Stimulated activated CD8-positive, alpha-beta memory T cell treated with anti-CD3 and anti-CD28 coated beads, Interleukin-15, amount 100 ng/mL, for 1 hour (primary cell): ENCODE measurements at places on chromosomes 13 and 19.

DNA sequence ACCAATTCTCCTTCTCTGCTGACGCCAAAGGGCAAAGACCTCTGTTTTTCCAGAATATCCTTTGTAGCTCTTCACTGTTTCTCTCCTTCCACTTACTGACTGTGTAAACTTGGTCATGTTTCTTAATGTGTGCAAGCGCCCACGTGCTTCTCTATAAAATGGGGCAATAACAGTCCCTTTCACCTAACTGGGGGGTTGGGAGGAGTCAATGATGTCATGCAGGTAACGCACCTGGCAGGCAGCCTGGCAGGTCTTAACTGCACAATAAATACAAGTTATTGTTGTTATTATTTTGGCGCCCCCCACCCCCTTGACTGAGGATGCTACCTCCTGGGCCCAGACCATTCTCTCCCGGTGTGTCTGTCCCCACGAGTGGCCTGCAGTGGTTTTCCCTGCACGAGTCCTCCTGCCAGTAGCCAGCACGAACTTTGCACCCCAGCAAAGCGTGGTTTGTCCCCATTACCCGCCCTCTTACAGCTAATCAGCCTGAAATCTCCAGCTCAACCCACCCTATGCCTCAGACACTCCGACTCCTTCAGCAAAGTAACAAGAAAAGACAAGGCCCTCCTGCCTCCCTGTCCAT lies 5.3 kb downstream of the SBSN start:
- DNase-seq: no peak

- no peak for DNase-seq
These were observed 946.3 kb upstream of the PCDH9 start for GRCh38 chr13:68176475-68176874.

DNA sequence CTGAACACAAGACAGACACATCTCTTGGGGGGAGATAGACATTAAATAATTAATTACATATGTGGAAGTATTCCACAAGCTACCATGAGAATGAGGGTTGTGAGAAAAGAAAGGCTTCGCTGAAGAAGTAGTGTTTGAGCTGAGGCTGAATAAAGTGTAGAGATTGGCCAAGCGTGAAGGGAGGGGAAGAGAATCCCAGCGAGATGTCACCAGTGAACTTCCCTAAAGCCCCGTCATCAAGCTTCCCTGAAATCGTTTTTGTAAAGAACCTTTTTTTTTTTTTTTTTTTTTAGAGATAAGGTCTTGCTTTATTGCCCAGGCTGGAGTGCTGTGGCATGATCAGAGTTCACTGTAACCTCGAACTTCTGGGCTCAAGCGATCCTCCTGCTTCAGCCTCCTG lies 235.2 kb downstream of the KCNRG start:
- DNase-seq: no peak

DNA sequence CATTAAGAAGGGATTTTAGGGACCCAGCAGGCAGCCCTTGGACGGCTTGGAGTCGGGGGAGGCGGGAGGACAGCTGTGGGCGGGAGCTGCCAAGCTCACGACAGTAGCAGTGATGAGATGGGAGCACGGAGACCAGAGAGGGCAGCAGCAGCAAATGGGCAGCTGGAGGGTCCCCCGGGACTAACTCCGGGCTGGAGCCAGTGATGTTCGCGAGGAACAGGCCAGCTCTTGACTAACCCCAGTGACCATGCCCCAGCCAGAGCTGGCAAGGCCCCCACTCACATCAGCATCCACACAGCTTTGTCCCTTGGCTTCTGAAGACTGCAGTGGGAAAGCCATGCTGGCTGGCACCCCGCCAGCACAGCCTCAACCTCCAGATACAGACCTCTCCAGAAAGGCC lies 81.9 kb downstream of the RAB20 start:
- no peak for DNase-seq

GRCh38 chr19:29386970-29387369 lies 138.8 kb upstream of the VSTM2B start:
- no peak for DNase-seq

GRCh38 chr19:5288347-5288739 lies 52.3 kb downstream of the PTPRS start:
- DNase-seq: no peak
